ENCODE measurements at places on chromosomes 12 and 14. TPM values are rescaled to one million over a fixed set of nuclear protein-coding genes. Genes with fewer than 3 reads are reported as not detected.

- no peak overlapping the region for H3K4me3 ChIP-seq
- H3K27ac ChIP-seq = no peak overlapping the region
- no peaks in the 10 kb centered on the region for H3K27me3 ChIP-seq
- no peak for DNase-seq
- H3K36me3 ChIP-seq = no peaks in the 10 kb centered on the region
These were observed 474.1 kb upstream of the PRICKLE1 start for GRCh38 chr12:43063650-43064049.

DNA sequence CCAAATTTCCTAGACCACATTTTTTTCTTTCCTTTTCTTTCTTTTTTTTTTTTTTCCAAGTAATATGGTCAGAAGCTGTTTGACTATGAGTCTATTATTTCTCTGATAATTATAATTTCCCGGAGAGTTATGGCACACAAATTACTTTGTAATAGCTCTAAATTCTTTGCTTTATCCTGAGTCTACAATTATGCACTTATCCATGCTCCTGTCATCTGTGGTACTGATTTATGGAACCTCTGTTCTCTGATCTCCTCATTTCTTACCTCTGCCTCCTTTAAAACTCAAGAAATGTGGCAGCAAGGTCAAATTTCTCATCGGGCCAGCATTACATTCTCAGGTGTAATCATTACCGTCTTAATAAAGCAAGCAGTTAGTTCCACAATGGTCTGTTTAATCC lies 282.1 kb downstream of the PAWR start:
- H3K27ac ChIP-seq = peak overlapping the region; percentile 73
- no peak for DNase-seq
- H3K4me3 ChIP-seq = no peak overlapping the region
- no peaks in the 10 kb centered on the region for H3K27me3 ChIP-seq
- H3K4me1 ChIP-seq = peaks cover 57% of the 10 kb centered on the region
- peaks cover 2% of the 10 kb centered on the region for H3K36me3 ChIP-seq

- H3K36me3 ChIP-seq = no peaks in the 10 kb centered on the region
- H3K4me3 ChIP-seq = no peak overlapping the region
- H3K4me1 ChIP-seq = no peaks in the 10 kb centered on the region
- H3K27me3 ChIP-seq = peaks cover 3% of the 10 kb centered on the region
These were observed 49.2 kb upstream of the CCND2 start for GRCh38 chr12:4224206-4224889.

- DNase-seq = no peak
- no peaks in the 10 kb centered on the region for H3K27me3 ChIP-seq
- H3K36me3 ChIP-seq = no peaks in the 10 kb centered on the region
- no peak overlapping the region for H3K4me3 ChIP-seq
These were observed 1362.9 kb upstream of the FLRT2 start for GRCh38 chr14:84167026-84167425.

DNA sequence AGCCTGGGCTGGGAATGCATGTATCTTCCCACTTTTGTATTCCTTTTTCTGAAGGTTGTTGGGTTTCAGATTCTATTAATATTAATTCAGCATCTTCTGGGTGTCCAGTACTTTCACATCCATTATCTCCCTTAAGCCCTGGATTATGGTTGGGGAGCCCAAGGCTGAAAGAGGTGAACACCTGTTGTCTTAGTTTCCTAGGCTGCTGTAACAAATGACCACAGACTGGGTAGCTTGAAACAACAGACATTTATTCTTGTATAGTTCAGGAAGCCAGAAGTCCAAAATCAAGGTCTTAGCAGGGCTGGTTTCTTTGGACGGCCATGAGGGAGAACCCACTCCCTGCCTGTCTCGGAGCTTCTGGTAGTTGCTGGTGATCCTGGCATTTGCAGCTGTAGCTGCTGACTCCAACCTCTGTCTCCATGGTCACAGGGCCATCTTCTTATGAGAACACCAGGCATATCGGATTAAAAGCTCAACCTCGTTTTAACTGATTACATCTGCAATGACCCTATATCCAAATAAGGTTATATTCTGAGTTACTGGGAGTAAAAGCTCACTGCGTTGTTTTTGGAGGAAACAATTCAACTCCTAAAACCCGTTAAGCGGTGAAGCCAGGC lies 68.2 kb upstream of the CLMN start:
- H3K27ac ChIP-seq = no peak overlapping the region
- no peaks in the 10 kb centered on the region for H3K36me3 ChIP-seq
- H3K4me1 ChIP-seq = peaks cover 3% of the 10 kb centered on the region

GRCh38 chr12:105341010-105341409 lies 10.5 kb downstream of the C12orf75 start:
- no peak overlapping the region for H3K4me3 ChIP-seq
- DNase-seq = no peak
- peaks cover 22% of the 10 kb centered on the region for H3K4me1 ChIP-seq

- H3K27me3 ChIP-seq = no peaks in the 10 kb centered on the region
- H3K4me3 ChIP-seq = no peak overlapping the region
- no peaks in the 10 kb centered on the region for H3K36me3 ChIP-seq
- DNase-seq = peak; percentile 50
These were observed 157.9 kb downstream of the ZNF664 start for GRCh38 chr12:124130691-124131591.

GRCh38 chr14:47691829-47692228 lies 16.4 kb upstream of the MDGA2 start:
- no peaks in the 10 kb centered on the region for H3K4me1 ChIP-seq
- no peak overlapping the region for H3K4me3 ChIP-seq
- H3K27me3 ChIP-seq = no peaks in the 10 kb centered on the region
- DNase-seq = no peak

Gene NOVA1
- total RNA-seq = not detected

Gene PTGDR
- 0.16 TPM for total RNA-seq

All from Caco-2 (cell line).